ENCODE measurements at places on chromosomes 5 and 9.

DNA sequence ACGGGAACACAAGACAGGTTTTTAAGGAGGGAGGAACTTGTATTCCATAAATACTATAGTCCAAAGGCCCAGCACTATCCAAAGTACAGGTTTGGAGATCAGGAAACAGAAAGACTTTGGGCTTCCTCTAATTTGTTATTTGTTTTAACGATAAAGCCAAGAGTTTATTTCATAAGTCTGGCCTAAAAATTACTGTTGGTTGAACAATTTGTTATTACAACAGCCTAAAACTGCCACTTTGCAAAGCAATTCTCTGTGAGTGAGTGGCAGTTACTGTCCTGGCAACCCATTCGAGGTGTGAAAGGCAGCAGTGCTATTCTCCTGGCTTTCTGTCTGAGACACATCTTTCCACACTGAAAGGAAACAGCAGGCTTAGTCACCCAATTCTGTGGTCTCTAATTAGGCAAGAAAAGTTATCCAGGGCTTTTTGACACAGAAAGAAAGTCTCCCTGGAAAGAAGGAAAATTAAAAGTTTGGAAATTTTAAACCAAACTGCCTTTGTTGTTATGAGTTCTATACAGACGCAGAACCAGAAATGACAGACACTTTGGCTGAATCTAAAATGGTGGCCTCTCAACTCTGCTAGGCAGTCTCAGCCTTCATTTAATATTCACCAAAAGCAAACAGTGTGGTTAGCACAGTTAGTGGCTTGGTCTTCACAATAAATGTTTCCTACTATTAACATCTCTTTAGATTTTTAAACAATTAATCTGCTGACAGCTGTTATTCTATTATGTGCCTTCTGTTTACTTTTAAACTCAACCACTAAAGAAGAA is 33.9 kb downstream of the PSMB7 start:
- no peak overlapping the region for H3K4me3 ChIP-seq
- peak overlapping the region; percentile 27 for H3K27ac ChIP-seq
- DNase-seq = peak; percentile 53
- H3K36me3 ChIP-seq = peaks cover 27% of the 10 kb centered on the region
- peaks cover 14% of the 10 kb centered on the region for H3K4me1 ChIP-seq
- H3K27me3 ChIP-seq = no peaks in the 10 kb centered on the region

- no peaks in the 10 kb centered on the region for H3K36me3 ChIP-seq
- H3K27ac ChIP-seq = no peak within 1 kb of the TSS
- peak; percentile 16 for DNase-seq
- peaks cover 11% of the 10 kb centered on the region for H3K4me1 ChIP-seq
These were observed at the start of gene SARDH for GRCh38 chr9:133737774-133738639. TSS of gene SARDH (minus strand) at chr9:133738352. CDS start at chr9:133734173, 4,179 bp downstream.

DNA sequence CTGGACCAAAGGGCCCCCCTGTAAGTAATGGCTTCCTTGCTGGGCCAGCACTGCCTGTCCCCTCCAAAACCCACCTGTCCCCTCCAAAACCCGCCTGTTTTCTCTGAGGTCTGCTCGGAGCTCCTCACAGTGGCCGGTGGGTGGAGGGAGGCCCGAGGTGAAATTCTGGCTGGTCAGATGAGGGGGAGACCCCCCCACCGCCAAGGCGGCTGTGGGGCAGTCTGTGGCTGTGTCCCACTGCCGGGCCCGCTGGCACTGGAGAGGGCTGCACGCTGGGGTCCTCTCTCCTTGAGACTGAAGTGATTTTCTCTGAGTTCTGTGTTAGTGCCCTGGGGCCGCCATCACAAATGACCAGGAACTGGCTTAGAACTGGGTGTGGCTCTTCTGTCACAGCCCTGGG is 83.7 kb upstream of the FCN2 start:
- H3K4me3 ChIP-seq = no peak overlapping the region
- H3K27me3 ChIP-seq = no peaks in the 10 kb centered on the region
- no peaks in the 10 kb centered on the region for H3K4me1 ChIP-seq
- no peak overlapping the region for H3K27ac ChIP-seq

GRCh38 chr5:173304591-173304988 is 23.6 kb downstream of the STC2 start:
- H3K4me3 ChIP-seq = no peak overlapping the region
- H3K27me3 ChIP-seq = no peaks in the 10 kb centered on the region
- no peaks in the 10 kb centered on the region for H3K36me3 ChIP-seq
- peaks cover 31% of the 10 kb centered on the region for H3K4me1 ChIP-seq
- no peak for DNase-seq

- DNase-seq = peak; percentile 16
- H3K4me1 ChIP-seq = peaks cover 5% of the 10 kb centered on the region
- H3K27me3 ChIP-seq = peaks cover 5% of the 10 kb centered on the region
- H3K36me3 ChIP-seq = no peaks in the 10 kb centered on the region
These were observed 79.3 kb upstream of the SH3PXD2B start for GRCh38 chr5:172533399-172534228.

DNA sequence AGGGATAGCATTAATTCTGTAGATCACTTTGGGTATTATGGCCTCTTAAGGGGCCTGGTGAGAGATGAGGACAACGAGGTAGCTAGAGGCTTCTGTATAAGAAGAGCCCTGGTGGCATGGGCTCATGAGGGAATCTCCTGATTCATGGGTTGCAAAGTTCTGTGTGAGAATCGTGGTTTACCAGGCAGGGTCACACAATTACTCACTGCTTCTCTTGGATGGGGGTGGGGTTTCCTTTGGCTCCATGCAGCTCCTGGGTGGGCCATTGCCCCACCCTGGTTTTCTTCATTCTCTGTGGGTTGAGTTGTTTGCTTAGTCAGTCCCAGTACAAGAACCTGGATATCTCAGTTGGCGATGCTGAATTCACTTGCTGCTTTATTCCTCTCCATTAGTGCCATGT is 30.9 kb upstream of the TNFSF15 start:
- H3K4me1 ChIP-seq = no peaks in the 10 kb centered on the region
- no peak overlapping the region for H3K27ac ChIP-seq
- no peaks in the 10 kb centered on the region for H3K36me3 ChIP-seq

- no peak for DNase-seq
- no peak overlapping the region for H3K4me3 ChIP-seq
- peaks cover 10% of the 10 kb centered on the region for H3K4me1 ChIP-seq
- no peak overlapping the region for H3K27ac ChIP-seq
These were observed 214.9 kb upstream of the WWC1 start for GRCh38 chr5:168076561-168076991.

DNA sequence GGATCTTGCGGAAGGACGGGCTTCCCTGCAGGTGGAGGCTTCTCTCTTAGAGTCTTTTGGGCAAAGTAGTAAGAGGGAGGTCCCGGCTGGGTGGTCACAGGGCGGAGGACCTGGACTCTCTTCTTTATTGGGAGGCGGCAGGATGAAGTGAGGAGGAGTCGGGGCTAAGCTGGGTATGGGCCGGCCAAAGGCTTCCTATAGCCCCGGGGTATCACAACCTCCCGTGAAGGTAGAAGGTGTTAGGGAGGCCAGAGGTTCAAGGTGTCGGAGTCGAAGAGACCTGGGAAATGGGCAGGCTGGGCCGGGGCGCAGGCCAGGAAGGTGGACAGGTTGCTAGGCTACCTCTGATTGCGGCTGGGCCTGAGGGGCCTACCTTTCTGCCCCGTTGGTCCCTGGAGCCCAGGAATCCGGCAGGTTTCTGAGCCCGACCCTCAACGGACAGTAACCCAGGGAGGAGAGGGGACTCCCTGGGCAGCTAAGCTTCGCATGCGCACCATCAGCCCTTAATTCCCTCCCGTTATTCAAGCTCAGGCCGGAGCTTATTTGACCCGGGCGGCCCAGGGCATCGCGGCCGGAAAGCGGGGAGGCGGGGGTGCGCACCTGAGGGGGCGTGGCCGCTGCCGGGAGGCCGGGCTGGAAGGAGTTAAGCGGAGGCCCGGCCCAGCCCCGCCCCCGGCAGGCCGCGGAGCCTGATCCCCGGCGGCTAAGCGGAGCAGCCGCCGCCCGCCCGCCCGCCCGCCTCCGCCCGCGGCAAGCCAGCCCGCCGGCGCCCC is at the start of gene TESK1:
Gene TESK1 (plus strand): TSS at position 685 of the 773 bp plus-strand sequence. CDS start 358 bp downstream, outside the sequence.
- H3K4me3 ChIP-seq = peak within 1 kb of the TSS; percentile 67
- no peaks in the 10 kb centered on the region for H3K27me3 ChIP-seq
- peak; percentile 19 for DNase-seq

DNA sequence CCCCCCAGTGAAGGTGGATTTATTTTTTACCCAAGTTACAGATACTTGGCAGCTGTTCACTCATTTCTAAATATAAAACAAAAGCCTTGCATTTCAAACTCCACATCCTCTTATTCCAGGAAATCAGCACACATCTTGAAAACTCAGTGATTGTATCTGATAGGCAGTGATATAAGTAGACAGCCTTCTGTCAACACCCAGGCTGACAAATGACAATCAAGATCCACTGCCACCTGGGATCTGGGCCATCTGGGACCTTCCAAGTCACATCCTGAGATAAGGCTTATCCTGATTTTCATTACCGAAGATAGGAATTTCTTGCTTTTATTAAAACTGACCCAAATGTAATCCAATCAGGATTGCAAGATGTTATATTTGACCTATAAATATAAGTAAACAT is 201.3 kb upstream of the PUM3 start:
- H3K27ac ChIP-seq = no peak overlapping the region
- H3K4me3 ChIP-seq = no peak overlapping the region
- no peaks in the 10 kb centered on the region for H3K36me3 ChIP-seq
- no peak for DNase-seq

DNA sequence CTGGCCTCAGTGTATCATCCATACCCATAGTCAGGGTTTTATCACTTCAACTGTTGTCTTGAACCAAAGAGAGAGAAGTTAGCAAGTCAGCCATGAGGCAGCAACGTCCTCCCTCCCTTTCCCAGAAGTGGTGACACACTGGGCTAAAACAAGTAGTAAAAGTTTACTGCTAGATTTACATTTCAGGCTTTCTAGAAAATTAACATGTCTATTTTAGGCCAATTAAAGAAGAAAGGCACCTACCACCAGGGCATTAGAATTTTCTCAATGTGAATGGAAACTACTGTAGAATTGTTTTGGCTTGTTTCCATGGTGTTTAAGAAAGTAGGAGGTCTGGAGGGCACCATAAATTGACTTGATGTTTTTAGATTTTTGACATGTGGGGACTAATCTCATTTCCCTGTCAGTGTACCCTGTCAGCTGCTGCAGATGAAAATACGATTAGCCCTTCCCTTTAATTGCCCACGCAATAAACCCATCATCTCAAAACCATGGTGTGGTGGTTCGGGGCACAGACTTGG is 121.8 kb upstream of the ELL2 start:
- DNase-seq = no peak
- peaks cover 21% of the 10 kb centered on the region for H3K4me1 ChIP-seq
- no peaks in the 10 kb centered on the region for H3K36me3 ChIP-seq
- no peak overlapping the region for H3K27ac ChIP-seq
- H3K27me3 ChIP-seq = no peaks in the 10 kb centered on the region

- DNase-seq = peak; percentile 33
- no peaks in the 10 kb centered on the region for H3K4me1 ChIP-seq
- H3K27me3 ChIP-seq = no peaks in the 10 kb centered on the region
- H3K36me3 ChIP-seq = no peaks in the 10 kb centered on the region
These were observed 147.4 kb upstream of the NFIL3 start for GRCh38 chr9:91571036-91571435.

GRCh38 chr5:148437249-148437648 is 53.5 kb downstream of the FBXO38 start:
- no peak overlapping the region for H3K4me3 ChIP-seq
- H3K4me1 ChIP-seq = no peaks in the 10 kb centered on the region
- H3K36me3 ChIP-seq = peaks cover 55% of the 10 kb centered on the region
- no peaks in the 10 kb centered on the region for H3K27me3 ChIP-seq
- no peak overlapping the region for H3K27ac ChIP-seq

DNA sequence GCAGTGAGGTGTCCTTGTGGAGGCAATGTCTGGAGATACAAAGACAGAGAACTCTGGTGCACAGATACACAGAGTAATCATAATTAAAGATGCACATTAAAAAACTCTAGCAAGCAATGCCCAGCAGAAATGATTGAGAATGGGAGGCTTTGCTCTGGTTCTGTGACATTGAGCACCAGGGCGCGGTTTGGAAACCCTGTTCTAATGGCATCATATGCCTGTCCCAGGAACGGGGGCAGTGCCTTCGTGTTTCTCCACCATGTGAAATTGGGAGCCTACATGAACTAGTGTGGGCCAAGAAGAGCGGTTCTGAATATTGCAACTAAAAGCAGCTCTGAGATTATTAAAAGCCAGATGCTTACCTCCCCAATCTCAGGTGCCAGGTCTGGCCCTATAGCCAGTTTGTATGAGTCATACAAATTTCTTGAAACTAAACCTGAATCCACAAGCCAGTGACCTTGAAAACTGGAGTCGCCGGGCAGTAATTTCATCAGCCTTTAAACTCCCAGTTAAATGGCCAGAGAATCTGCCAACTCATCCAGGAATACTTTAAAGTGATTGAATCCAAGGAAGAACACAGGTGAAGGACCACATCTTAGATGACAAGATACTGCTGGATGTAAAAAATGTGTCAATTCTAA is 22.2 kb upstream of the CTSL start:
- H3K36me3 ChIP-seq = no peaks in the 10 kb centered on the region
- H3K27ac ChIP-seq = no peak overlapping the region
- no peaks in the 10 kb centered on the region for H3K27me3 ChIP-seq
- peak; percentile 14 for DNase-seq
- H3K4me1 ChIP-seq = peaks cover 11% of the 10 kb centered on the region
- H3K4me3 ChIP-seq = no peak overlapping the region

GRCh38 chr9:18472841-18473251 is 1.1 kb upstream of the ADAMTSL1 start:
- H3K4me3 ChIP-seq = peak overlapping the region; percentile 91
- H3K36me3 ChIP-seq = no peaks in the 10 kb centered on the region
- no peak for DNase-seq
- H3K4me1 ChIP-seq = peaks cover 24% of the 10 kb centered on the region
- H3K27ac ChIP-seq = peak overlapping the region; percentile 93

DNA sequence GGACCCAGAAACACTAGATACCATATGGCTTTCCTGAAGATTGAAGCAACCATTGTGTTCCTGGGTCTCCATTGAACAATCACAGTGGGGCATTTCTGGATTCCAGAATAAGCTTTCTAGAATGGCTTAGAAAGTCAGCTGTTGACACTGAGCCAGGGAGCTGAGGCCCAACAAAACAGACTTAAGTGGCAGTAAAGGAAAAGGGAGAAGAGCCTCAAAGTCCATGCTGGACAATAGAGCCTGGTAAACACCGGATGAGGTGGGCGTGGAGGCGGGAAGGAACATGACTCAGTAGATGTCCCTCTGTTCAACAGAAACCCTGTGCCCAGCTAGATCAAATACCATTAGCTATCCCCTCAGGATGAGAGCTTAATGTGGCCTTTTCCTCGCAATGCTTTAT is 14.8 kb downstream of the SPARC start:
- H3K36me3 ChIP-seq = peaks cover 87% of the 10 kb centered on the region
- H3K27me3 ChIP-seq = no peaks in the 10 kb centered on the region
- no peak overlapping the region for H3K4me3 ChIP-seq
- H3K27ac ChIP-seq = peak overlapping the region; percentile 83
- peak; percentile 67 for DNase-seq
- H3K4me1 ChIP-seq = peaks cover 76% of the 10 kb centered on the region

All from astrocyte (in vitro differentiated cells and primary cell).